ENCODE measurements at places on chromosomes 1 and 21.
A peak's percentile ranks its signal among the peaks of the same experiment; 100 is the strongest.

GRCh38 chr21:38496224-38496623 is 2.1 kb downstream of the ERG start:
- DNase-seq, result no peak
- no peak overlapping the region for H3K27ac ChIP-seq
- no peaks in the 10 kb centered on the region for H3K36me3 ChIP-seq
- H3K4me1 ChIP-seq, result no peaks in the 10 kb centered on the region
- H3K4me3 ChIP-seq, result no peak overlapping the region

- H3K4me3 ChIP-seq, result no peak overlapping the region
- H3K4me1 ChIP-seq, result no peaks in the 10 kb centered on the region
- no peaks in the 10 kb centered on the region for H3K27me3 ChIP-seq
- no peak for DNase-seq
- H3K27ac ChIP-seq, result no peak overlapping the region
Observed at GRCh38 chr21:39685991-39686390, 59.0 kb upstream of the IGSF5 start.

- no peak for DNase-seq
- H3K27me3 ChIP-seq, result no peaks in the 10 kb centered on the region
- peaks cover 26% of the 10 kb centered on the region for H3K4me1 ChIP-seq
- H3K36me3 ChIP-seq, result no peaks in the 10 kb centered on the region
Observed at GRCh38 chr1:101463195-101463594, 226.4 kb downstream of the S1PR1 start.

- H3K36me3 ChIP-seq, result no peaks in the 10 kb centered on the region
- DNase-seq, result no peak
- no peaks in the 10 kb centered on the region for H3K27me3 ChIP-seq
- no peak overlapping the region for H3K4me3 ChIP-seq
- no peaks in the 10 kb centered on the region for H3K4me1 ChIP-seq
Observed at GRCh38 chr1:79874289-79874688, 867.8 kb upstream of the ADGRL4 start.

GRCh38 chr1:13929313-13929712 is 229.3 kb downstream of the PRDM2 start:
- no peaks in the 10 kb centered on the region for H3K4me1 ChIP-seq
- no peak for DNase-seq
- H3K27me3 ChIP-seq, result peaks cover 12% of the 10 kb centered on the region
- no peak overlapping the region for H3K27ac ChIP-seq
- no peaks in the 10 kb centered on the region for H3K36me3 ChIP-seq
- H3K4me3 ChIP-seq, result no peak overlapping the region

GRCh38 chr21:18663663-18664062 is 260.1 kb upstream of the TMPRSS15 start:
- no peak for DNase-seq
- no peak overlapping the region for H3K4me3 ChIP-seq
- H3K27me3 ChIP-seq, result no peaks in the 10 kb centered on the region
- no peaks in the 10 kb centered on the region for H3K36me3 ChIP-seq

GRCh38 chr1:79043506-79043905 is 37.0 kb upstream of the ADGRL4 start:
- H3K27ac ChIP-seq, result no peak overlapping the region
- no peaks in the 10 kb centered on the region for H3K4me1 ChIP-seq
- no peaks in the 10 kb centered on the region for H3K36me3 ChIP-seq
- DNase-seq, result no peak
- H3K4me3 ChIP-seq, result no peak overlapping the region
- H3K27me3 ChIP-seq, result no peaks in the 10 kb centered on the region

- no peak overlapping the region for H3K27ac ChIP-seq
- no peak for DNase-seq
- H3K4me3 ChIP-seq, result no peak overlapping the region
- no peaks in the 10 kb centered on the region for H3K27me3 ChIP-seq
- no peaks in the 10 kb centered on the region for H3K4me1 ChIP-seq
- H3K36me3 ChIP-seq, result no peaks in the 10 kb centered on the region
Observed at GRCh38 chr1:64572222-64572900, 102.4 kb downstream of the CACHD1 start.

DNA sequence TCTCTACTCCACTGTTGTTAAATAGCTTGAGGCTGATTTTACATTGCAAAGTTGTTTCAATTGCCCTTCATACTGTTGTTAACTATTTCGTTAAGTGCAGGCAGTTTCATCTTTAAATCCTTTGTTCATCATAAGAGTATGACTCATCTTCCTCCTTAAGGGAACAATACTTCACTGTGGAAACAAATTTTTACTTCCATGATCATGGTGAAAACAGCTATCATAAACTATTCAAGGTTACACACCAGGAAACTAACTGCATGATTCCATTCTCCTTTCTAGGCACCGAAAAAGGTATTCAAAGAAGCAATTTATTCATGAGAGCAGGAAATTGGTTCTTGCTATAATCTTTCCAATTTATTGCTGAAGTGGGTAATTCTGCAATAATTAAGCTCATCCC is 593.2 kb downstream of the LRRIQ3 start:
- no peak for DNase-seq
- no peak overlapping the region for H3K27ac ChIP-seq
- no peaks in the 10 kb centered on the region for H3K4me1 ChIP-seq
- H3K36me3 ChIP-seq, result no peaks in the 10 kb centered on the region
- no peak overlapping the region for H3K4me3 ChIP-seq

DNA sequence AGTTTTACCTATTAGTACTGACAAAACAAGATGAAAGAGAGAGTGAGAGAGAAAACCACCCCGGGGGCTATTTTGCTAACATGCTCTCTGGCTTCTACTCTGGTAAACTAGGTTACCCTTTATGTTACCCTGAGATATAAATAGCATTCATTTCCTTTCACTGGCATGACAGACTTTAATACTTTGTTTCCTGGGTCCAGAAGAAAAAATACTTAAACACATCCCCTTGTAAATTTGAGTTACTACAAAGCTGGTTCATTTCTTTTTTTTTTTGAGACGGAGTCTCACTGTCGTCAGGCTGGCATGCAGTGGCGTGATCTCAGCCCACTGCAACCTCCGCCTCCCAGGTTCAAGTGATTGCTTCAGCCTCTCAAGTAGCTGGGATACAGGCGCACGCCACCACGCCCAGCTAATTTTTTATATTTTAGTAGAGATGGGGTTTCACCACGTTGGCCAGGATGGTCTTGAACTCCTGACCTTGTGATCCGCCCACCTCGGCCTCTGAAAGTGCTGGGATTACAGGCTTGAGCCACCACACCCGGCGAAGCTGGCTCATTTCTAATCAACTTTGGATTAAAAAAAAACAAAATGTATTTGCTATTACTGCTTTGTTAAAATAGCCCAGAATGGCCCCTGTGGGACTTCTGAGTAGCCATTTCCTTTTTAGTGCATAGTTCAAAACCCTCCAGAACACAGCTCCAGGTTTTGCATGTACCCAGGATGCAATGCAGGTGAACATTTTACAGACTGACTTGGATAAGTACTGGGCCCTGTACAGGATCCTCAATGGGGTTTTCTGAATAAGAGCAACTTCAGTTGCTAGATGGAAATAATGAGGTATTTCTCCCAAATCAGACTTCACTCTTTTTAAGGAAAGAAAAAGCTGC is 20.6 kb downstream of the INPP5B start:
- H3K27me3 ChIP-seq, result no peaks in the 10 kb centered on the region
- H3K27ac ChIP-seq, result no peak overlapping the region
- no peak for DNase-seq
- peaks cover 24% of the 10 kb centered on the region for H3K4me1 ChIP-seq

DNA sequence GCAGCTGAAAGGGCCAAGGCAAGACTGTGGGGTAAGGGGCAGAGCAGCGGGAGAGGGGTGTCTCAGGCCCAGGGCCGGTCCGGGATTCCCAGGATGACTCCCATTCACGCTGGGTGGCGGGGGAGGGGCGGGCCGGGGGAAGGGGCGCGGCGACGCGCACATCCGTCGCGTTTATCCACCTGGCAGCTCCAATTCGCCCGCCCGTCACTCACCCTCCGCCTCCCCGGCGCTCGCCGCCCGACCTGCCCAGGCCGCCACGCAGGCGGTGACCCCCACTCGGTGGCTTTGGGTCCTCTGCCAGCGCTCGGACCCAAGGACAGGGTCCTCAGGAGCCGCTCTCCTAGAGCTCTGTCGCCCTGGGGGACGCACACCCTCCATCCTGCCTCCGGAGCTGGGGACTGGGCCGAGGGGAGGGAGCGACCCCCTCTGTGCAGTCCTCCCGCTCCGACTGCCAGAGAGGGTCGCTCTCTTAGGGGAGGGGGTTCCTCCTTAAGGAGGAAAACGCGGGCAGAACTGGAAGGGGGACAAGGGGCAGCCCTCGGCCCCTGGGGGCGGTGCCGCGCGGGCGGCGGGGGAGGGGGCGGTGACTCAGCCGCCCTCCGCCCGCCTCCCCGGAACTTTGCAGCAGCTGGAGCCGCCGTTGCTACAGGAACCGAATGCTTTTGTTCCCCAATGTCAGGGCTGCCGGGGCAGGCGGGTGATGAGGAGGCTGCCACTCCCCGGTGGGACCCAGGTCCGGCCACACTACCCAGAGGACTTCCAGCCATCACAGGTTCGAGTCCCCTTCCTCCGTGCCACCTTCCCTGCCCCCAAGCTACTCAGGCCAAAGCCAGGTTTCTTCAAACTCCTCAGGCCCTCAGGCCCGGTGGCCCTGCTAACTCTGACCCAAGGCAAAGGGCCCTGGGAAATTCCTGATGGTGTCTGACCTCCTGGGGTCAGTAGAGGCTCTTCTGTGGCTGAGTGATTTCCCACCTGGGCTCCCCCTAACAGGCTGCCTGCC is 3.4 kb downstream of the ADGRB2 start:
- peaks cover 46% of the 10 kb centered on the region for H3K4me1 ChIP-seq
- H3K27ac ChIP-seq, result no peak overlapping the region
- H3K36me3 ChIP-seq, result no peaks in the 10 kb centered on the region
- H3K4me3 ChIP-seq, result peak overlapping the region; percentile 63

- H3K27ac ChIP-seq, result no peak overlapping the region
- H3K4me3 ChIP-seq, result no peak overlapping the region
- no peaks in the 10 kb centered on the region for H3K36me3 ChIP-seq
- DNase-seq, result no peak
- peaks cover 31% of the 10 kb centered on the region for H3K27me3 ChIP-seq
Observed at GRCh38 chr1:153490272-153491051, 30.0 kb upstream of the S100A7 start.

- H3K36me3 ChIP-seq, result no peaks in the 10 kb centered on the region
- H3K27ac ChIP-seq, result no peak overlapping the region
- no peak for DNase-seq
- H3K4me3 ChIP-seq, result no peak overlapping the region
- H3K4me1 ChIP-seq, result no peaks in the 10 kb centered on the region
- H3K27me3 ChIP-seq, result peaks cover 6% of the 10 kb centered on the region
Observed at GRCh38 chr1:43509007-43509739, 21.5 kb upstream of the PTPRF start.

- no peak overlapping the region for H3K4me3 ChIP-seq
- H3K27ac ChIP-seq, result no peak overlapping the region
- H3K4me1 ChIP-seq, result no peaks in the 10 kb centered on the region
- H3K27me3 ChIP-seq, result no peaks in the 10 kb centered on the region
Observed at GRCh38 chr1:100449477-100449876, 88.5 kb upstream of the GPR88 start.

- peak overlapping the region; percentile 75 for H3K4me3 ChIP-seq
- DNase-seq, result no peak
- H3K27ac ChIP-seq, result peak overlapping the region; percentile 63
- H3K27me3 ChIP-seq, result no peaks in the 10 kb centered on the region
- H3K4me1 ChIP-seq, result peaks cover 54% of the 10 kb centered on the region
Observed at GRCh38 chr1:25430967-25431881, 527 bp downstream of the MACO1 start.

- no peaks in the 10 kb centered on the region for H3K27me3 ChIP-seq
- no peaks in the 10 kb centered on the region for H3K4me1 ChIP-seq
- no peak overlapping the region for H3K27ac ChIP-seq
- no peaks in the 10 kb centered on the region for H3K36me3 ChIP-seq
- DNase-seq, result no peak
Observed at GRCh38 chr1:176576670-176577069, 113.7 kb downstream of the PAPPA2 start.

- no peak for DNase-seq
- no peaks in the 10 kb centered on the region for H3K27me3 ChIP-seq
- H3K4me3 ChIP-seq, result no peak overlapping the region
- H3K27ac ChIP-seq, result no peak overlapping the region
- H3K36me3 ChIP-seq, result no peaks in the 10 kb centered on the region
- no peaks in the 10 kb centered on the region for H3K4me1 ChIP-seq
Observed at GRCh38 chr1:87600055-87600850, 271.6 kb downstream of the LMO4 start.

DNA sequence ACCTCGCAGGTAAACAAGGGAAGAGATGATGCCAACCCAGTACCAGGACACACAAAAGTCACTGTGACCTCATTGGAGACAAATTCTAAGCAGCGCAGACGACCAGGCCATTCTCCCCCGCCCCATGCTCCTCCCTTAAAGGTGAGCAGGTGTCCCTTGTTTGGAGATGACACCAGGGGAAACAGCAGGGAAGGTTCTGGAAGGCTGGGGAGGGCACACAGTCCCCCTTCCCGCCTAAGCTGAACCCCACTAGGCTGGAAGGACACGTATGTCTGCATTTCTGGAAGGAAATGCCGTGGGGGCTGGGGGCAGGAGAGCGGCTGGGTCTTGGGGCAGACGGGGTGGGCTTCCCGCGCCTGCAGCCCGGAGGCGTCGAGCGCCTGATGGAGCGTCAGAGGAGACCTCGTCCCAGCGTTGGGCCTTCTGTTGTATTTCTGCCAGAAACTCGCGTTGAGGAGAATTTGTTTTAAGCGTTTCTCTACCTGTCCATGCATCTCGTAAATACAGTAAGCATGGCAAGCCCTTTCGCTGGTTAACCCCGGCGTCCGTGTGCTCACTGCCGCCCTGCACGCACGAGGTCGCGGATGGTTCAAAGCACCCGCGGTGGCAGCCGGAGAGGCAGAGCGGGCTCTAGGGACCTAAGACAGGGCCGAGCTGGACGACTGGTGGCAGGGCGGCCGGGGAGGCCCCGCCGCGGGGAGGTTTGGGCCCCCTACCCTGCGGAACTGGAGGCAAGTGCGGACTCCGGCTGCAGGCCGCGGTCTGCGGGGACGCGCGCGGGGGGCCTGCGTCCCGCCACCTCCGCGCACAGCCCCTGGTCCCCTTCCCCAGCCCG is 1.2 kb upstream of the LHX4 start:
- peaks cover 8% of the 10 kb centered on the region for H3K27me3 ChIP-seq
- no peak overlapping the region for H3K4me3 ChIP-seq
- no peaks in the 10 kb centered on the region for H3K4me1 ChIP-seq
- H3K27ac ChIP-seq, result no peak overlapping the region

DNA sequence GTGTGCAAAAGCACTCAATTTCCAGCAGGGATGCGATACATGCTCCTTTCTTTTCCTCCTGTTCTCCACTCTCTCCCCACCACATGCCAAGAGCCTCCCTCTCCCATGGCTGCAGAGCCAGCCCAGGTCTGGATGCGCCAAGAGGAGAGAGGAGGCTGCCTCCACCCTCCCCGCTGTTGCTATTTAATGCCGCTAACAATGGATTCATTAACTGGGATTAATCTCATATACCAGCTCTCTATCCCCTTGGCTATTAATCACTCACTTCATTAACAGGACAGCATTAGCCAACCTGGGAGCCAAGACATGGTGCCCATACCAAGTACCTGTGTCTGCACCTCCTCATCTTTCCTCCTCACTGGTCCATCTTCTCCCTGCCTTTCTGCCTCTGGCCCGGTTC is 49.1 kb upstream of the SCMH1 start:
- H3K27me3 ChIP-seq, result peaks cover 36% of the 10 kb centered on the region
- H3K27ac ChIP-seq, result no peak overlapping the region
- H3K4me3 ChIP-seq, result no peak overlapping the region
- no peak for DNase-seq
- no peaks in the 10 kb centered on the region for H3K4me1 ChIP-seq
- H3K36me3 ChIP-seq, result no peaks in the 10 kb centered on the region

GRCh38 chr1:72462186-72462905 is 180.0 kb upstream of the NEGR1 start:
- H3K4me1 ChIP-seq, result no peaks in the 10 kb centered on the region
- no peak for DNase-seq
- H3K4me3 ChIP-seq, result no peak overlapping the region
- H3K27me3 ChIP-seq, result no peaks in the 10 kb centered on the region

- H3K27ac ChIP-seq, result no peak overlapping the region
- H3K27me3 ChIP-seq, result no peaks in the 10 kb centered on the region
- H3K4me3 ChIP-seq, result no peak overlapping the region
- H3K4me1 ChIP-seq, result no peaks in the 10 kb centered on the region
Observed at GRCh38 chr1:228042508-228042907, 35.7 kb downstream of the WNT3A start.
